ENCODE measurements at places on chromosomes 7 and 10. TPM values are rescaled to one million over a fixed set of nuclear protein-coding genes. Genes with fewer than 3 reads are reported as not detected.

The MALSU1 gene
- total RNA-seq, result 111 TPM

The C10orf95 gene
- 0.21 TPM for total RNA-seq

The TMEM178B gene
- 0.39 TPM for total RNA-seq

The GIMAP1 gene
- total RNA-seq, result 0.05 TPM

The PON1 gene
- total RNA-seq, result not detected

The TMEM184A gene
- total RNA-seq, result 9.2 TPM

The MSMB gene
- not detected for total RNA-seq

The SSMEM1 gene
- total RNA-seq, result not detected

The HOGA1 gene
- total RNA-seq, result 0.08 TPM

The C10orf67 gene
- total RNA-seq, result not detected

The LEP gene
- not detected for total RNA-seq

The ITPRIP gene
- 55.0 TPM for total RNA-seq

The HOXA13 gene
- 1.2 TPM for total RNA-seq

The TAS2R3 gene
- 0.49 TPM for total RNA-seq

The EBF3 gene
- 0.64 TPM for total RNA-seq

The CNTNAP2 gene
- total RNA-seq, result 0.03 TPM

The FAM25C gene
- not detected for total RNA-seq

The PHKG1 gene
- 0.67 TPM for total RNA-seq

The AEBP1 gene
- total RNA-seq, result 0.62 TPM

The IFIT5 gene
- 11.1 TPM for total RNA-seq

The RAB19 gene
- total RNA-seq, result 0.92 TPM

The TMEM196 gene
- total RNA-seq, result not detected
